NCI-H2107 (cell line): ENCODE measurements at places on chromosomes 2 and 18.
A peak's percentile ranks its signal among the peaks of the same experiment; 100 is the strongest.

DNA sequence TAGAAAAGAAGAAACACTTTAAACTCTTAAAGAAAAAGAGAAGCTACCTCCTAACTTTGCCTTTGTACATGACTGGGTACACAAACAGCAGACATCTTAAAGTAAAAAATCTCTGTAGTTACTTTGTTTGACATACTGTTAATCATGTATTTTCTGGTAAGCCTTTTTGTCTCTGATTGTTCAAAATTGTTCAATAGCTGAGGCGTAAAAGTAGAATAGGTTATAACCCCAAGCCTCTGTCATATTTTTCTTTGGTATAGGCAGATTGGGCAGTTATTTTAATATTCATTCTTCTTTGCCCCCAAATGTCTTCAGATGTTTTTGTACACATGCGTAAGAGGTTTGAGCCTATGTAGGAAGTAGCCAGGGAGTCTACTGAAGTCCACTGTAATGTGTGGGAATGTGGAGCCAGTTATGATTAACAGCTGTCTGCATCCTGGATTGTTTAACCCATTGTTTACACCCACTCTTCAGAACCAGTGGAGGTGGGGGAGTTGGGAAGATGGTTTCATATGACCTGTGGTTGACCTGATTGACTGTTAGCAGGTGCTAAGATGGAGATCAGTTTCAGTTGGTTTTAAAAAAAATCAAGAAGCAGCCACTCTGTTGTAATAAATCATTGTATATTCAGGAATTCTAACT, 150.5 kb downstream of the TANC1 start:
- DNase-seq, result no peak

DNA sequence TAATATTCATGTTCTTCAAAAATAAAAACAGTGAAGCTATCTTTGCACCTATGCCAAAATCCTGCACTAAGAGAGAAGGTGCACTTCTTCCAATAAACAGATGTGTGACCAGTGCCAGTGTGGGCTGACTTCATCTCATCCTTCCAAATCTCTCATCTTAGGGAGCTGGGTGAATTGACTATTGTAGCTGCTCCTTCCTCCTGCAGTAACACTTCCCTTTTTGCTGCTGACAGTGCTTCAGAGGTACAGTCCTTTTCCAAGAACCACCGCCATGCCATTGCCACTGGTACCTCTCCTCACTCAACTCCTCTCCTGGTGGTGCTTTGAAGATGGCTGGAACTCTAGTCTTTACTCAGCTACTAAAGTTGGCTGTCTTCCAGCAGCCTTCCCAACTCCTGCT, 42.1 kb upstream of the ARHGAP25 start:
- no peak for DNase-seq

- DNase-seq, result no peak
Observed at GRCh38 chr2:219484343-219485200, 14.1 kb upstream of the GMPPA start.

- DNase-seq, result peak; percentile 71
Observed at GRCh38 chr2:127197475-127198385, 22.4 kb downstream of the CYP27C1 start.

DNA sequence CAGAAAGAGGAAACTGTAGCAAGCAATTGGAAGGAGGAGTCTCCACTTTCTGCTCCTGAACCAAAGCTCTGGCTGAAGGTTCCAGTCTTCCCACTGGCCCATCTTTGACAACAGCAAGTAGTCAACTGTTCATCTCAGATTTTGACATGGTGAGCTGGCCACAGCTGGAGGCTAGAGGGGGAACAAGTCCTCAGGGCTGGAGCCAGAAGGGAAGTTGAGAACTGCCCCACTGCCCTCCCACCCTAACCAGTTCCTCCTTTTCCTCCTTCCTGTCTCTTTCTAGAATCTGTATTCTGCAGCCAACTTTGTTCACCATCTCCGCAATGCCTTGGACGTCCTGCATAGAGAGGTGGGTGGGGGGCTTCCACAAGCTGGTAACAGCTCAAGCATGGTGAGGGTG, 105.8 kb downstream of the PLB1 start:
- no peak for DNase-seq

- no peak for DNase-seq
Observed at GRCh38 chr2:132430895-132431294, 14.3 kb downstream of the GPR39 start.

- no peak for DNase-seq
Observed at GRCh38 chr2:134919341-134920210, 954 bp downstream of the CCNT2 start.

DNA sequence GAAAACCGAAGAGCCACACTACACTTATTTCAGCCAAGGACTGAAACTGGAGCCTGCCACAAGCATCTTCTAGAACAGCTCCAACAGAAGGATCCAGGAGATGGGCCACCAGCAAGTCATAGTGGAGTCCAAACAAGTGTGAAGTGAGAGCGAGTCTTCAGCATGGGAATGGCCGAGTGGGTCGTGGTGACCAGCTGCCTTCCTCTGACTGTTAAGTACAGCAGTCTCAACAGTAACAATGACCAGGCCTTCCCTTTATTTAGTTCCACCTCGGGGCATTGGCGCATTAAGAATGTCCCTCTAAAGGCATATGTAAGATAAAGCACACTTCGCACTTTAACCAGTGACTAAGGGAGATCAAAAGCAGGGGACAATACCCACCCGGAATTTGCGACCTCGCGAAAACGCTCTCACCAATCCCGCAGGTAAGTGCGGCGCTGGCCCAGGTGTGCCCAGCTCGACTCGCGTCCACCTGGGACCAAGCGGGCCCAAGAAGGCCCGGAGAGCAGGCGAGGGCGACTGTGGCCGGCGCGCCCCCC, 1.1 kb downstream of the L3MBTL4 start:
- DNase-seq, result no peak

DNA sequence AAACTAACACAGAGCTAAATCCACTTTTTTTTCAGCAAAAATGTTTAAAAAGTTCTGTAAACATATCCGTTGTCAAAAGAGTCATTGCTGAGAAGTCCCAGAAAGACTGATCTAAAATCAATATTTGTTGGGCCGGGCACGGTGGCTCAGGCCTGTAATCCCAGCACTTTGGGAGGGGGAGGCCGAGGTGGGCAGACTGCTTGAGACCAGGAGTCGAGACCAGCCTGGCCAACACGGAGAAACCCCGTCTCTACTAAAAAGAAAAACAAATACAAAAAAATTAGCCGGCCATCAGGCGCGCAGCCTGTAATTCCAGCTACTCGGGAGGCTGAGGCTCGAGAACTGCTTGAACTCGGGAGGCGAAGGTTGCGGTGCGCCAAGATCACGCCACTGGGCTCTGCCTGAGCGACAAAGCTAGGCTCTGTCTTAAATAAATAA, 1.4 kb downstream of the OLA1 start:
- no peak for DNase-seq

DNA sequence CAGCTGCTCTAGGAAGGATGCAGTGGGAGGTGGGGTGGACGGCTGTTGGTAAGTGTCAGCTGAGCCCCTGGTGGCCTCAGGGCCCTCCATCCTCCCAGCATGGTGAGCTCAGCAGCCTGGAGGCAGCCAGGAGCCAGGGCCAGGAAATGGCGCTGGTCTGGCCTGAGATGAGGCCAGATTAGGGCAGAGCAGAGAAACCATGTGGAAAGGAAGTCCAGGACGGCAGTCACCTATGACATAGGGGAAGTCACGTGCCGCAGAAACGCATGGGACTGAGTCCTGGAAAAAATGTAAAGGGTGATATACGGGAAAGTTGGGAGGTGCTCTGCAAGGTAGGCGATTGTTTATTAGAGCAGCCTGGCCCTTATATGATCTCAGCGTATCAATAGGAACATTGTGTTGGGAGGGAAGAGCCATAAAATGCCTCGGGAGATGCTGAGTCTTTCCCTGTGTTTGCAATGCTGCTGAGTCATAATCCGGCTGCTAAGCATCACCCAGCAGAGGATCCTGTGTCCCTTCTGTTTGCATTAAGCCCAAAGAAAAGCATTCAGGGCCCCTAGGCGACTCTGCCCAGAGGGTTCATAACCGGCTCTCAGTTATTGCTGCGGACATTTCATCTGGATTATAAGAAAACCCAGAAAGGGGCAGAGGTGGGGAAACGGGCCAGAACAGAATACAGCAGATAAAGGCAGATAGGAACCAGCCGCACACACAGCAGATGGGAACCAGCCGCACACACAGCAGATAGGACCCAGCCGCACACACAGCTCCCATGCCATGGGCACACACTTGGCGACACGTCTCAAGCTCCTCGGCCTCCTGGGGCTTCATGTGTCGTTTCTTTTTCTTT, 30.3 kb upstream of the B3GNT7 start:
- no peak for DNase-seq

DNA sequence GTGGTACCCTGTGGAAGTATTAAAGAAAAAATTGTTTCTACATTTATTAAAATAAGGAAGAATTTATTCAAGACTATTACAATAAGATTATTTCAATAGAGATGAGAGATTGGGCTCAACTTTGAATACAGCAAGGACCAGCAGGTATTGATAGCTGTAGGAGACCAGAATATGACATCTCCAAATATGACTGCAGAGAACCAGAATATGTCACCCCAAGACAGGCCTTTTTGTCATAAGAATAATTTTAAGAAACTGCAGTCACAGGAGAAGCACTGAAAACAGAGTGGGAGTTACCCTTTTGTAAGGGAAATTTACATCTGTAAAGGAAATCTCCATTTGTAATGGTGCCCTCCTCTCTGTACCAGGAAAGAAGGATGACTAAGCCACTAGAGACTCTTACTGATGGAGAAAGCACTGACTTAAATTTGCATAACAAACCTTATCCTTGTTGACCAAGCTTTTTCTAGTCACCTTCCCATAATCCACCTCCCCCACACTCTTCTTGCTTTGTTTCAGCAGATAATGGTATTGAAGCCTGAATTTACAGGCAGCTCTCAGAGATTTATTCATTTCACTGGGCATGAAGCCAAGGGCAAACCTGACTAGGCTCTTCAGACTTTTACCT, 145.1 kb upstream of the RMP24 start:
- DNase-seq, result peak; percentile 42

DNA sequence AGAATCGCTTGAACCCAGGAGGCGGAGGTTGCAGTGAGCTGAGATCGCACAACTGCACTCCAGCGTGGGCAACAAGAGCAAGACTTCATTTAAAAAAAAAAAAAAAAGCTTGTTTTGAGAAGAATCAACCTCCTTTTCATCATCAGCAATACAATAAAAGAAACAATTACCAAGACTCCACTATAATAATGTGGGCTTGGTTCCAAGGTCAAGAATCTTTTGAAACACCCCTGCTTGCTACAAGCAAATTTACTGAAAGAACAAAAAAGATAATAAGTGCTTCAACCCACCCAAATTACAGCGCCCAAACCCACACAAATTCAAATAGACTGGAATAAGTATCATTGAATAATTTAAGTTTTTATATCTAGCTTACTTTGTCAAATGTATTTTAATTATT, 33.6 kb upstream of the MAPRE3 start:
- no peak for DNase-seq

DNA sequence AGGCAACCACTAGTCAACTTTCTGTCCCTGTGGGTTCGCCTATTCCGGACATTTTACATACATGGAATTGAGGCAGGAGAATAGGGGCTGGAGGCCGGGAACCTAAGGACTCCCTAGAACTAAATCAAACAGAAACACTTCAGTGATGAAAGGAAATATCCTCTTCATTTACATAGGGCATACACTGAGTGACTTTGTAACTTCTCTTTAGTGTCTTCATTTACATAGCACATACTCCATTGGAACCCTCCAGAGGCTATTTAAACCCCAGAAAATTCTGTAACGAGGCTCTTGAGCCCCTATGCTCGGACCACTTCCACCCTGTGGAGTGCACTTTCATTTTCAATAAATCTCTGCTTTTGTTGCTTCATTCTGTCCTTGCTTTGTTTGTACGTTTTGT, 56.5 kb downstream of the CCDC195 start:
- DNase-seq, result no peak

- no peak for DNase-seq
Observed at GRCh38 chr2:1758171-1758570, 13.9 kb upstream of the PXDN start.

- DNase-seq, result no peak
Observed at GRCh38 chr18:75088021-75088506, 120.9 kb downstream of the PTGR3 start.

DNA sequence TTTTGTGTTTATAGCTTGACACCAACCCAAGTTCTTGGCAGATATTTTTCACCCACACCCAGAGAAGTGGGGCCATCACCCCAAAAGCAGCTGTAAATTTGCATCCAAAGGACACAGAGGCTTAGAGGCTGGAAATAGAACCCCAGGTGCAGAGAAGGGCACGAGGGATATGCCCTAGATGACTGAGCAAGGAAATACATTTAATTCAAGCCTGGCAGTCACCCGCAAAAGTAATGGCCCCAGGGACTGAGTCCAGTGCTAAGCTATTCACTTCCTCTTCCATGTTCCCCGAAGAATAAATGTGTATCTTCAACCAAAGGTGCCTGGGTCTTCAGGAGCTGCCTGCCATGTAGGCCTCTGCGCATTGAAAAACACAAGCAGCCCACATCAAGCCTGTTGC, 14.0 kb upstream of the REG3G start:
- DNase-seq, result no peak

GRCh38 chr2:195498839-195499490, 158.1 kb upstream of the SLC39A10 start:
- no peak for DNase-seq

- no peak for DNase-seq
Observed at GRCh38 chr2:130763405-130763804, 8.1 kb downstream of the AMER3 start.

DNA sequence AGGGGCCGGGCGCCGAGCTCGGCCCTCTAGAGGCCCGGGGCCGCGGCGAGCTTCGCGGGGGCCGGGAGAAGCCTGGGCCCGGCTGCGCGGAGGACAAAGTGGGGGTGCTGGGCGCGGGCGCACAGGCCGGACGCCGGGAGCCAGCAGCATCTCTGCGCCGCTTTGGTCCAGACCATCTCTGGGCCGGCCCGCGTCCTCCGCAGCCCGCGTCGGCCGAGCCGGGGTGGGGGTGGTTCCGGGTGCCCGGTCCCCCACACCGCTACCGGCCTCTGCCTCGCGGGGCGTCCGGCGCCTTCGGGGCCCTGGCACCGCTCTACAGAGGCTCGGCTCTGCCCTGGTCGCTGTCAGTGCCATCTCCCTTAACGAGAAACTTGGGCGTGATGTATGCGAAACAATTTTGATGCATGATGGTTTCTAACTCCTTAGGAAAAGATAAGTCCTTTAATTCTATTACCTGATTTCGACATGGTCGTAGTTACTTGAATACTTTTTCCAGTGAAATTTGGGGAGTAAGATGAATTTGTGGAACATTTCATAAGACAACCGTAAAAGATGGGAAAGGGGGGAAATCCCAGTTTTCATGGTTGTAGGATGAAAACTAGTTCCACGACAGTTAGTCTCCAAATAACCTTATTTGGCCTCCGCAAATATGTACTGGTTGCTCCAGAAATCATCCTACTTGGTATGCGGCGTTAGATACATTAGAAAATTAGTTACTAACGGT, 562 bp downstream of the TWSG1 start:
- no peak for DNase-seq

GRCh38 chr2:190119257-190119656, 56.7 kb upstream of the MSTN start:
- no peak for DNase-seq

DNA sequence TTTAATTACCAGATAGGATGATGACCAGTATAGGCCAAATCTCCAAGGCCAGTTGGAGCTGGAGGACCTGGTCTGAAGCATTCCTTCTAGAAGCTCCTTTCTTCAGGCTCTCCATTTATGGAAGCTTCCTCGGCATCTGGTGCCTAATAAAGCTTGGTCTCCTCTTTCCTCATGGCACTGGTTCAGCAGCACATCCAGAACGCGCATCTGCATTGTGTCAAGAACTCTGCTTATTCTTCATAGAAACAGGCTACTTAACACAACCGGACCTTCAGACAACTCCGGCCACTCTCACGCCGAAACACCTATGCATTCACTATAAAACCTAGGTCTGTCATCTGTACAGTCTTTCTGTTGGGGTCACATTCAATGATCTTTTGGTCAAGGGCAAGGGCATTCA, 99.8 kb downstream of the COL6A3 start:
- DNase-seq, result no peak
